Posterior vena cava (tissue), 2 donors: ENCODE measurements at places on chromosomes 6 and 20. TPM values are rescaled to one million over a fixed set of nuclear protein-coding genes. Genes with fewer than 3 reads are reported as not detected.

The HLA-DPA1 gene
- 44.4 TPM for total RNA-seq

The OLIG3 gene
- total RNA-seq, result not detected

The TTLL9 gene
- 0.19 TPM for total RNA-seq

The CLVS2 gene
- total RNA-seq, result not detected

The PDE7B gene
- total RNA-seq, result 7.2 TPM

The ULBP2 gene
- 0.43 TPM for total RNA-seq

The STAU1 gene
- total RNA-seq, result 77.4 TPM

The BPI gene
- total RNA-seq, result 0.65 TPM

DNA sequence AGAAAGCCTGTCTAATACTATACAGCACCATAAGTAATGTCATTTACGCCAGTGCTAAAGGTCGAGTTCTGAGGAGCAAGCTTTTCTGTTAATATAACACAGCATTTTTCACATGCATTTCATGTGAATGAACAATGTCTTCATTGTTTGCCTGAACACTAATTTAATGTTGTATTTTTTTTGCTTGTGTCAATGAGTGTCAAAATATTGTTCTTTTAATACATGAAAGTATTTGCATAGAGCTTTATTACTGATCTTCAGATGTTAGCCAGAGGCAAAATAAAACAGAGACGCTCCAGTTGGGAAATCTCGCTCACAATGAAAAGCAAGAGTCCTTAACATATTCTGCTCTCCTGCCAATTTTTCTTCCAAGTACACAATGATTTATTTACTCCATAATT is 151.8 kb downstream of the FOXC1 start:
- no peak for DNase-seq

- peak; percentile 92 for DNase-seq
These were observed 77.1 kb downstream of the SGK1 start for GRCh38 chr6:134240665-134241431.

DNA sequence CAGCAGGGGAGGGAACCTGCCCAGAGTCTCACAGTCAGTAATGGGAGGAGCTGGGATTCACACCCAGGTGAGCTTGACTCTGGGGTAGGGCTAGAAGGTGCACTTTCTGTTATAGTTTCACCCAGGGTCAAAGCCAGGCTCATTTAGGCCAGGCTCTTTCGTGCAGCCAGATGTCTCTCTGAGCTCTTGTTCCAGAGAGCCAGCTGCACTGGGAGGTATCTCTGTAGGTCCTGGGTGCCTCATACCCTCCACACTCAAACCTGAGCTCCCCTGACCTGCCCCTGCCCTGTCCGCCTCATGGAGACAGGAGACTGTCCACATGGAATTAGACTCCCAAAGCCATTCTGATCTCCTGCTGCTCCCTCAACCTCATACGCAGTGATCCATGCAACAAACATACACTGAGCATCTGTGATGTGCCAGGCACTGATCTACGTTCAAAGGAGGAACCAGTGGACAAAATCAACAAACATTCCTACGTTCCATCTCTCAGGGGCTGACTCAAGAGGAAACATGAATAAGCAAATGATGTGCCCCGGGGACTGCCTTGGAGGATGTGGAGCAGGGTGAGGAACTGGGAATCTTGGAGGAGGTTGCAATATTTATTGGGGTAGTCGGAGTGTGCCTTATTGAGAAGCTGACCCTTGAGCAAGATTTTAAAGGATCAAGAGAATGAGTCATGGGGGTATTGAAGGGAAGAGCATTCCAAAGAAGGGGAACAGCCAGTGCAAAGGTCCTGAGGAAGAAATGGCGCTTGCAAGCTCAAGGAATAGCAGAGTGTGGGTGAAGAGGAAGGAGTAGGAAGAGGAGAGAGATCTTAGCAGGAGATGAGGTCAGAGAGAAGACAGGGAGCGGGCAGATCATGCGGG is 71.3 kb upstream of the TOX2 start:
- DNase-seq, result no peak

- DNase-seq, result no peak
These were observed 35.1 kb upstream of the TSPYL1 start for GRCh38 chr6:116314878-116315277.

GRCh38 chr6:11323666-11324452 is 91.4 kb upstream of the NEDD9 start:
- peak; percentile 90 for DNase-seq

DNA sequence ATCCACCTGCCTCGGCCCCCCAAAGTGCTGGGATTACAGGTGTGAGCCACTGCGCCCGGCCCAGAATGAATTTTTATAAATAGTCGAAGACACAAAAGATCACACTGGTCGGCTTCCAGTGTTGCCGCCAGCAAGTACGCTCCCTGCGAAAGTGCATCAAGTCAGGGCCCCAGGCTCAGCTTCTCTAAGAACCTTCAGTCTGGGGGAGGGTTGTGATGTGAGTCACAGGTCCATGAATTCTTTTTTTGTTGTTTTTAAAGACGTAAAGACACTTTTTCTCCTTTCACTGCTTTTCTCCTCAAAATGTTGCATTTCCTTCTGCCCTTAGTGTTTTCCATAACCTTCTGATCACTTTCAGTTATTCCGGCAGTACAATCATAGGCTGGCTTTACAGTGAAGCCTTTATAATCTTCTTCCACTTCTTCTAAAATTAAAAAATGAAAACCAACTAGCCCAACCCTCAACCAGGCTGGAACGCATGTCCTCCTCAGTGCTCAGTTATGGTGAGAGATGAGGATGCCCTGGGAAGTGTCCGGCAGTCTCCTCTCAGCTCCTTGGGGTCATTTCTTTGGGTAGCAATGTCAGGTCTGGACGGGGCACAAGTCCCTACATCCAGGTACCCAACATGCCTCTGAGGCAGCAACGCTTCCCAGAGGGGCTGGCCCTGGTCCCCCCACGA is 66.6 kb downstream of the CSE1L start:
- DNase-seq, result no peak

DNA sequence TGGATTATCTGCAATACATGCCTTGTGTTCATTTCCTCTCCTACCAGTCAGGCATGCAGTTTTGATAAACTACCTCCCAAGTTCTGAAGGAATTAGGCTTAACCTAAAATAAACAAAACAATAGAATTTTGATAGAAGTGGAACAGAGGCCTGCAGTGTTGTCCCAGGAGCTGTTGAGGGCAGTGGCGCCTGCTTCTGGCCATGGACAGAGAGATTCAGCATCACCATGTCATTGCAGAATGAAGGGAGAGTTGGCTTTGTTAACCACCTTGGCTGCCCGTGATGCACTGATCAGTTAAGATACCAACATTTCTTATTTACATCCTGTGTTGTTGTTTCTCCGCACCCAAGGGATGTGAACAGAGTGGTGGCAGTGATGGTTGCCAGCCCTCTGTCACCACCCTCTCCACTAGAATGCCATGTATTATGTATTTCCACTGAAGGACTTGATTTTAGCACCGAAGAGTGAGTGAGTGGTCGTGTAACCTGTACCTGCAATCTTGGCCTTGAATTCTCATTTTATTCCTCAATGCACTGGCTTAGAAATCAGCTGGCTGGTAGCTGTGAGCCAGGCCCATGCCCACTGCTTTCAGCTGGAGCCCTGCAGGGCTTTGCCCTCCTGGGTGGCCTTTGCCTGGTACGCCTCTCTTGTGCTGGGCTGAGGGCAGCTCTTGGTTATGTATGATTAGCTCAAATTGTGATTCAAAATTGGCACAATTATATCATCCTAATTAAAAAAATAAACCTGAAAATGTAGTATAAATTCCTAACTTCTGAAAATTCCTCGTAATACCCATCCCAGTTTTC is 56.5 kb downstream of the SHLD1 start:
- DNase-seq, result no peak

DNA sequence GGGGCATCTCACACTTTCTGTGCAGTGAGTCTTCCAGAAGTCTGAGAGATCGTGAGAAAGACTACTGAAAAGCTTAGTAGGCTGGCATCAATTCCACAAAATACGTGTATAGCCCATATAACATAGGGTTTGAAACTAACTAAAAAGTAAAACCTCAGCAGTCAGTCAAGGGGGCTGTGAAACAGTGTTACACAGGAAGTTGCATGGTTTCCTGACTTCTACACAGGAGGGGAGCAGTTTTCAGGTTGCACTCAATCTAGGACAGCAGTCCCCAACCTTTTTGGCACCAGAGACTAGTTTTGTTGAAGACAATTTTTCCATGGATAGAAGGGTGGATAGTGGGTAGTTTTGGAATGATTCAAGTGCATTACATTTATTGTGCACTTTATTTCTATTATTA is 4.7 kb upstream of the LY86 start:
- no peak for DNase-seq

- no peak for DNase-seq
These were observed 129.5 kb upstream of the ARG1 start for GRCh38 chr6:131443514-131443913.

DNA sequence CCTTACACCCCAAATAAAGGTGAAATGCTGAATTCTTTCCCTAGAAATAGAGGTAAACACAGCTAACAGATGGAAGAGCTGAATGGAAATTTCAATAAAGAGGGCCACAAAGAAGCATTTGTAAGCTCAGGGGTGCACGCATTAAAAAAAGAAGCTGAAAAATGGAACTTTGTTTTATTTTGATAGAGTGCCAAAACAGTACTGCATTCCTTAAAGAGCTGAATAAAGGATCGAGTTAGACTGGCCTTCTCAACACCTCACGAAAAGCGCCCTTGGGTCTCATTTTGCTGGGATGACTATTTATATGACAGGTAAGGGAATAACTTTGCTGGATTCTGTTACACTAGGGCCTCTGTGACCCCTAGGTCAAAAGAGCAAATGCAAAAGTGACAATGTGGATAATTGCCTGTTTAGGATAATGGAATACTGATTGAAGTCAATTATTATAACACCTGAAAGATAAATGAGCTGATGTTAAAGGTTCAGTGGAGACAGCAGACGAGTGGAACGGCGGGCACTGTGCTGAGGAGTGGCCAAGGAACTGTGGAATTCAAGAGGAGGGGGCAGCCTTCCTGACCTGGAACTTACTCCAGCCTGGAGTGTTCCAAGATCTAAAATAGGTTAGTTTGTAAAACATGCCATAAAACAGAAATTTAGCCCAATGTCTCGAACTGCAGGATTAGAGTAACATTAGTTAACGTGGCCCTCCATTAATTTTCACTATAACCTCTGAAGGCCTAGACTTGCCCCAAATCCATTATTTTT is 168.4 kb downstream of the FOXC1 start:
- no peak for DNase-seq

GRCh38 chr6:56849896-56850295 is 105.0 kb upstream of the BEND6 start:
- DNase-seq, result no peak

- DNase-seq, result no peak
These were observed 7.5 kb downstream of the SF3B5 start for GRCh38 chr6:144087789-144088426.

- no peak for DNase-seq
These were observed 17.6 kb downstream of the ZHX3 start for GRCh38 chr20:41299899-41300298.

DNA sequence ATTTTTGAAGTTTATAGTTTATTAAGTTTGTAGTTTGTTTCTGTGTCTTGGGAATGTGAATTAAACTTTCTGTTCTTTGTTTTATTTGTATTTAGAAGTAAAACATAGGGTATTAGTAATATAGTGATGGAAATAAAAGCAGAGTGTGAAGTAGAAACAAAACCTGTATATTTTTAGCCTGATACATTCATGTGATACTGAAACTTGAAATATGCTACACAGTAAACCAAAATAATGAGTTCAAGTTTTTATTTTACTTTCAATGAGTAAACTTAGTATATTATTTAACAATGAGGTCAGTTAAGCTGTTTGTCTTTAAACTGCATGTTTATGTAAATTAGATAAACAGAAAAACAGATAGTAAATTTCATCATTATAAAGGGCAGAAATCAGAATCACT is 1592.6 kb downstream of the GRIK2 start:
- DNase-seq, result no peak

- no peak for DNase-seq
These were observed 90.6 kb downstream of the DNAH8 start for GRCh38 chr6:38805692-38806091.

GRCh38 chr6:27601668-27602254 is 128.9 kb upstream of the ZNF184 start:
- no peak for DNase-seq

- DNase-seq, result no peak
These were observed 2.6 kb downstream of the PACSIN1 start for GRCh38 chr6:34468378-34468892.

- DNase-seq, result no peak
These were observed 73.5 kb upstream of the PBOV1 start for GRCh38 chr6:138291849-138292181.

DNA sequence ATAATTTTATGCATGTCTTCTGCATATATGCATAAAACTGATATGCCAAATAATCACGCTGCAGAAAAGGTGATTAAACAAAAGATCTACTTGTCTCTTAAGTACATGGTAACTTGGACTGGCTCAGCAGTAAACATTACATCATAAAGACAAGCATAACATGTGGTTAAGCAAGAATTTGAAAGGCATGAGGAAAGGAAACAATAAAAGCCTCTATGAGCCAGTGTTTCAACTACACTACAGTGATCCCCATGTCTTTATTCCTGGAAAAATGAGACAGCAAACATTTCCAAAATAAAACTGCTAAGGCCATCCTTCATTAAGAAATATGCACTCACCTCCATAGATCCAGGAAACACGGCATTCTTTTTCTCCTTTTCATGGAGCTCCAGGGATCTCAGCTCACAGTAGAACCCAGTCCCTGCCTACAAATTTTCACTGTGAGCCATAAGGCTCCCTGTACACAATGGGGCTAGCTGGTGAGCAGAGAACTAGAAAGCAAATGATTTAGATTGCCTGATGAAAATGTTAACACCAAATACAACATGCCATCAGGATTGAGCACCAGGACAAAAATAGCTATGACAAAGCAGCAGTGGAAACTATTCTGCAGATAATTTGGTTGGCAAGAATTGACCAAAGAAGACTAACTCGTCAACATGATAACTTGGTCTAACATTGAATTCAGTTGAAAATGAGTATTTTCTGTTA is 156.1 kb downstream of the COL21A1 start:
- no peak for DNase-seq

DNA sequence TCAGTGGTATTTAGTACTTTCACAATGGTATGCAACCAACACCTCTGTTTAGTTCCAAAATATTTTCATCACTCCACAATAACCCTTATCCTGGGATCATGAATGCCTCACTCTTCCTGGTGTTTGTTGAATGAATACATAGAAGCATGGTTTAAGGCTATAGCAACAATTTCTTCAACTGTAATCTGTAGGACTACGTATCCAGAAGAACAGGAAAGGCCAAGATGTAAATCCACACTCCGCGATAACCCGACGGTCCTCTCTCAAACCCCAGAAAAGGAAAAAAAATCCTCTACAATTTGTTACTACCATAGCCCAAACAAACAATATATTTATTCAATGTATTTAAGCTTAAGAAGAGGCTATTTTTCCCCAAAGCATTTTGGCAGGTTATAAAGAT is 141.4 kb upstream of the SALL4 start:
- DNase-seq, result no peak

DNA sequence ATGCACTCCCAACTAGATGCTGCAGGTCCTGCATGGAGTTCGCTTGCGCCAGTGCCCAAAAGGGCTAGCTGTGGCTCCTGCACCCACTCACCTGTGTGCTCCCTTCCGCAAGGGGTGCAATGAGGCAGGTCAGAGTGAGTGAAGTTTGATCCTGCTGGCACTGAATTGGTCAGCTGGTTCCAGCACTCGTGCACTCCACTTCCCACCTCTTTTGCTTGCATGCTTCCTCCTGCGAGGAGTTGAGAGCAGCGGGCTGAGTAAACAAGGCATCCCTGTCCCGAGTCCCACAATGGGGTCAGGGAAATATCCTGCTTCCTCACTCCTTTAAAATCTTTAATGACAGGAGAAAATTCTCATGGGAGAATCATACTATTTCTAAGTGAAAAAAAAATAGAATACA is 86.2 kb downstream of the LCA5 start:
- DNase-seq, result no peak
